ENCODE measurements at places on chromosomes 2 and 18.
A peak's percentile ranks its signal among the peaks of the same experiment; 100 is the strongest.

- DNase-seq = no peak
- H3K27ac ChIP-seq = no peak overlapping the region
- no peak overlapping the region for H3K4me3 ChIP-seq
- H3K27me3 ChIP-seq = peaks cover 4% of the 10 kb centered on the region
Observed at GRCh38 chr18:22336406-22336805, 81.3 kb downstream of the CTAGE1 start.

DNA sequence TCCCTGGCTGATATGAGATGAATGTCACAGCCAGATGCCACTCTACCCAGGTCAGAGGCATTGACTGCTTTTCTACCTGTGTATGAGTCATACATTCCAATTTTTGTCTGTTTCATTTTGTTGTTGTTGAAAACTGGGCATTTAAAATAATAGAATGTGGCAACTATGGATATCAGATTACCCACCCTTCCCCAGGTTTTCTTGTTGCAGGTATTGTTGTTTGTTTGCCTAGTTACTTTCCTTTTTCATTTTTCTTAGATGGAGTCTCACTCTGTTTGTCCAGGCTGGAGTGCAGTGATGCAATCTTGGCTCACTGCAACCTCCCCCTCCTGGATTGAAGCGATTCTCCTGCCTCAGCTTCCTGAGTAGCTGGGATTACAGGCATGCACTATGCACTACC, 70.2 kb downstream of the LRRC30 start:
- H3K27me3 ChIP-seq = no peaks in the 10 kb centered on the region
- H3K27ac ChIP-seq = no peak overlapping the region
- no peaks in the 10 kb centered on the region for H3K36me3 ChIP-seq
- H3K4me1 ChIP-seq = no peaks in the 10 kb centered on the region
- H3K4me3 ChIP-seq = no peak overlapping the region
- no peak for DNase-seq

GRCh38 chr2:34848132-34848531, 1249.0 kb upstream of the FAM98A start:
- H3K4me1 ChIP-seq = no peaks in the 10 kb centered on the region
- DNase-seq = no peak
- H3K27ac ChIP-seq = no peak overlapping the region
- H3K27me3 ChIP-seq = no peaks in the 10 kb centered on the region
- no peak overlapping the region for H3K4me3 ChIP-seq

GRCh38 chr2:64025741-64026140, 6.5 kb upstream of the VPS54 start:
- H3K27ac ChIP-seq = no peak overlapping the region
- H3K27me3 ChIP-seq = no peaks in the 10 kb centered on the region
- H3K4me3 ChIP-seq = no peak overlapping the region
- no peaks in the 10 kb centered on the region for H3K36me3 ChIP-seq
- peaks cover 14% of the 10 kb centered on the region for H3K4me1 ChIP-seq

- H3K4me1 ChIP-seq = no peaks in the 10 kb centered on the region
- no peaks in the 10 kb centered on the region for H3K36me3 ChIP-seq
- DNase-seq = no peak
- H3K27me3 ChIP-seq = no peaks in the 10 kb centered on the region
Observed at GRCh38 chr2:160928854-160929301, 231.3 kb upstream of the TANK start.

- no peak overlapping the region for H3K4me3 ChIP-seq
- no peaks in the 10 kb centered on the region for H3K4me1 ChIP-seq
- no peaks in the 10 kb centered on the region for H3K36me3 ChIP-seq
- no peaks in the 10 kb centered on the region for H3K27me3 ChIP-seq
- DNase-seq = no peak
Observed at GRCh38 chr2:182167882-182168281, 182.2 kb downstream of the PPP1R1C start.

- no peaks in the 10 kb centered on the region for H3K4me1 ChIP-seq
- H3K4me3 ChIP-seq = no peak overlapping the region
- DNase-seq = no peak
- H3K36me3 ChIP-seq = no peaks in the 10 kb centered on the region
- H3K27me3 ChIP-seq = no peaks in the 10 kb centered on the region
- H3K27ac ChIP-seq = no peak overlapping the region
Observed at GRCh38 chr2:208031608-208032019, 6.3 kb upstream of the PLEKHM3 start.

GRCh38 chr2:232204457-232204931, 174.1 kb upstream of the ALPP start:
- H3K4me3 ChIP-seq = no peak overlapping the region
- H3K27me3 ChIP-seq = no peaks in the 10 kb centered on the region
- no peak overlapping the region for H3K27ac ChIP-seq
- H3K36me3 ChIP-seq = no peaks in the 10 kb centered on the region
- DNase-seq = no peak

DNA sequence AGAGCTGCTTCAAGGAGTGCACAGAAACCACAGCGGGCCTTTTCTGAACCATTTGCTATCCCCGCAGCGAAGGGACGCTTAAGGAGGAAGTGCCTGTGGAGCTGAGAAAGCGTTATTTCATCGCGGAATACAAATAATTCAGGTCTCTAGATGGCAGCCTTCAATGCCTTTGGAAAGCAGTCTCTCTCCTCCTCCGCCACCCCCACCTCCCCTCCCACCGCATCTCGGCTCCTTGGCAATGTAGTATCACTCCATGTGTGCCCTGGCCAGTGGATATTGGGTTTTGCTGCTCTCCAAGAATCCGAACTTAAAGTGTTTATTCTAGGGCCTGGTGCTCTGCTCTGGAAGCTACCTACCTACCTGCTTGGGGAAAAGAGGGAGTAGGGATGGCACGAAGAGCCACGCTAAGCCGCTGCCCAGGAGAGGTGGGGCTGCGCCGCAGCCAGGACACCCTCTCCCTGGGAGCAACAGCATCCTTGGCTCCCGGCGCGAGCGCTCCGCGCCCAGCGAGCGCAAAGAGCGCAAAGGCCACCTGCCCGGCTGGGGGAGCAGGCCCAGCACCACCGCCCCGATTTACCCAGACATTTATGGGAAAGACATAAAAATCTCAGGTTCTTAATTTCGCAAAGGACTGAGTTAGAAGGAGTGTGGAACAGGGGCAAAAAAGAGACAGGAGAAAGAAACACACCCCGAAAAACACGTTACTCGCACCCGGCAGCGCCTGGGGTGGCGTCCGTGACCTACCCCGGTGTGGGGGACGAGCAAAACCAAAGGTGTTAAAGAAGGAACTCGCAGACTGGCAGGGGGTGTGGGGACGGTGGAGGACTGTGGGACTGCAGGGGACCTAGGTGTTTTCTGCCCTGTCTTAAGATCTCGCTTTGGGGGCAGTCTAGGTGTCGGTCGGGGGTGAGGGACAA, 1.0 kb downstream of the SPHKAP start:
- DNase-seq = no peak
- no peak overlapping the region for H3K27ac ChIP-seq
- H3K4me1 ChIP-seq = no peaks in the 10 kb centered on the region
- no peak overlapping the region for H3K4me3 ChIP-seq
- no peaks in the 10 kb centered on the region for H3K36me3 ChIP-seq

GRCh38 chr2:134140251-134140661, 113.6 kb upstream of the MGAT5 start:
- no peak overlapping the region for H3K27ac ChIP-seq
- DNase-seq = no peak
- H3K4me3 ChIP-seq = no peak overlapping the region
- peaks cover 39% of the 10 kb centered on the region for H3K4me1 ChIP-seq

DNA sequence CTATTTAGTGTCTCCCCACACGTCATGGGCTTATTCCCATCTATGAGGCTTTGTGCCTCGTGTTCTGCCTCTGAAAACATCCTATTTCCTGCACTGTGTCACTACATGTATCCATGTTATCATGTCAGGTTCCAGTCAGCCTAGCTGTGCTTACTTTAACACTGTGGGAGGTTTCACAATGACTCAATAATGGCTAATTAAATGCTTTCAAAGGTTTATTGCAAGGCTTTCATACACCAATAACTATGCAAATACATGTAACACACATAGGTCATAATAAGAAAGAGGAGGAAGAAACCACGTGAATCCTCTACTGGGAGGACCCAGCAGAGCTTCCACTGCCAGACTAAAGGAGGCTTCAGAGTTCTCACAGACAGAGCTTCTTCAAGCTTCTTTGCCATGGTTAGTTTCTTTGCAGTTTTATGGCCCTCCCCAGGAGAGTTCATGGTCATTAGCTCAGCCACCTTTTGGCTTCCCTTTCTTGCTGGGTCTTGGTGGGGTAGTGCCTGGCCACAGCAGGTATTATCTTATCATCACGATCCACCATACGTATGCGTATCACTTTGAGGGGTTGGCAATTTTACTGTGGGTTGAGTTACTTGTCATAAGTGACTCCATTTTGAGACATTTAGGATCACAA, 5.1 kb upstream of the COLEC12 start:
- H3K4me3 ChIP-seq = no peak overlapping the region
- H3K27me3 ChIP-seq = peaks cover 10% of the 10 kb centered on the region
- H3K4me1 ChIP-seq = peaks cover 3% of the 10 kb centered on the region
- DNase-seq = no peak
- no peak overlapping the region for H3K27ac ChIP-seq
- H3K36me3 ChIP-seq = no peaks in the 10 kb centered on the region

DNA sequence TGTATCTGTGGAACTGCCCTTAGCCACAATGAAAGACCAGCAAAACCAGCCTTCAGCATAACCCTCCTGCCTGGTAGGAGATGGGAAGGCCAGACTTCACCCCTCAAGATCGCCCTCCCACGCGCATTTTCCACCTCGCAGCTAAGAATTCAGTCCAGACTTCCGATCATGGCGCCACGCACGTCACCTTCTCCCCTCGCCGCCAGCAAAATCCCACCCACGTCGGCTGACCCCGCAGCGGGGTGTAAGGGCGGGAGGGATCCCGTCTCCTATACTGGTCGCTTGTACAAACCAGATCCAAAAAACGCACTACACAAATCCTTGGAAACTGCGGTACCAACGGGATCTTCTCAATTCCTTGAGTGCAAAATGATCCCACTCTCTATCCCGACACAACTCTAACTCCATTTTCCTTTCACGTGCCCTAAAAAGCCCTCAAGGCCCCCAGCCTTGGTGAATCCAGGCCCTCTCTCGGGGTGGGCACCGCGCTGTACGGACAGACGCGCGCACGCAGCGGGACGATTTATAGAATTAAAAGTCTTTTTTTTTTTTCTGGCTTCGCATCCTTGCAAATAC, 1.0 kb upstream of the BMPR2 start:
- no peaks in the 10 kb centered on the region for H3K36me3 ChIP-seq
- peak overlapping the region; percentile 96 for H3K4me3 ChIP-seq
- H3K27ac ChIP-seq = peak overlapping the region; percentile 98
- peaks cover 30% of the 10 kb centered on the region for H3K4me1 ChIP-seq

DNA sequence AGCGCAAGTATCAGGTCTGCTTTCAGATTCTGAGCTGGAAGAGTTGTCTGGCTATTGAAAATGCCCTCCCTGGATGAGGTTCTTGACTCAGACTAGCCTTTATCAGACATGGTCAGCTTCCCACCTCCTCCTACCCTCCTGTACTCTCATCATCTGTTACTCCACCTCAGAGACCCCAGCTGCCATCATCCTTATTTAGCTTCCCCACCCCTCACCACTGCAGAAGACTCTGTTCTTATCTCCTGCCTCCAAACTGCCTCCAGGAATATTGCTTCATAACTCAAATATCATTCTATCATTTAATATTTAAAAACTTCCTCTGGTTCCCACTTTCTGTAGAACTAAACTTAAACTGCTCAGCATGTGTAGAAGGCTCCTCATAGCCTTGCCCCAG, 31.1 kb upstream of the PPP3R1 start:
- no peaks in the 10 kb centered on the region for H3K36me3 ChIP-seq
- no peaks in the 10 kb centered on the region for H3K27me3 ChIP-seq
- H3K27ac ChIP-seq = no peak overlapping the region
- no peak for DNase-seq
- no peak overlapping the region for H3K4me3 ChIP-seq

DNA sequence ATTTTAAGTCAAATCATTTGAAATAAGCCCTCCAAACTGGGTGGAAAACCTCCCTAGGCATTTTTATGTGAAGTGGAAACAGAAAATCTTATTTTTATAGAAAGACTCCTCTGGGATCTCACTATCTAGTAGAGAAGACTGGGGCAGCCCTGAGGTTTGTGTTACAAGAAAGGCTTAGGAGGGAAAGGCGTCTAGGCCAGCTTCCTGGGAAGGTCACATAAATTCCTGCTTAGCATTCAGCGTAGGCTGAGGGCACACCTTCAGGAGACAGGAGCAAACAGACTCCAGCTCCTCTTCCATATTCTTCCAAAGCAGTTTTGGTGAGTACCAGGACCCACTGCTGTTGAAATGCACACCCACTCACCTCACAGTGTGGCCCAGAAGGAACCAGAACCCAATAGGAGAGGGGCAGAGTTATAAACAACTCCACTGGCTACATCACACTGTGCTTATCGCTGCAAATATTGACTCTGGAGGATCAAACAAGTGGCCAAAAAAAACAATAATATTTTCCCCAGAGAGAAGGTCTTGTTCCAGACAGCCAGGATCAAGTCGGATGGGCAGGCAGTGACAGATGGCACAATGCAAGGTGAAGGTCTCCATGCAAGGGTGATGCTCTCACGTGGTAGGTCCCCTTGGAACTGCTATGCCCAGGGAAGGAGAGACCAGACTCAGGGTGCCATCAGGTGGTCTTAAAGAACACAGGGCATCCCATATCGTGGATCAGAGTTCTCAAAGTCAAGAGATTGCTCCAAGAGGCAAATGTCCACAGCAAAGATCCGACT, 17.7 kb upstream of the IGFBP2 start:
- H3K36me3 ChIP-seq = no peaks in the 10 kb centered on the region
- no peak overlapping the region for H3K4me3 ChIP-seq
- no peaks in the 10 kb centered on the region for H3K27me3 ChIP-seq
- H3K27ac ChIP-seq = no peak overlapping the region
- H3K4me1 ChIP-seq = no peaks in the 10 kb centered on the region

DNA sequence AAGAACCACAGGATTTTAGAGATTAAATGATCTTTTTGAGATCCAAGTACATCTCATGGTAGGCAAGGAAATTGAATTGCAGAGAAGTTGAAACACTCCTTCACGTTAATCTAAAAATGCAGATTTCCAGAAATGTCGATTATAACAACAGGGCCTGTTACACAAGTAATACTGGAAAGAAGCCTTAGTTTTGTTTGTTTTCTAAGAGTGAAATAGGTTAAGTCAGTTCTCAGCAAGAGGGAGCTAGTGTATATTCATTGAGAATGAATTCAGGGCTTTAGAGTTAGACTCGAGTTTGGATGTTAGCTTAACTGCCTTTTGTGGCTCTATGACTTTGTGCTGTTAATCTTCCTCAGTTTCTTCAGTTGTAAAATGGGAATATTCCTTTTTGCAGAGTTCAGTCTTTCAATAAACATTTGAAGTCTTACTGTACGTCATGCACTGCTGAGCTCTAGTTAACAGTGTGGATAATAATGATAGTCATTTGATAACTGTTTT, 926 bp downstream of the NDUFV2 start:
- H3K27ac ChIP-seq = peak overlapping the region; percentile 90
- no peaks in the 10 kb centered on the region for H3K36me3 ChIP-seq
- peak overlapping the region; percentile 57 for H3K4me3 ChIP-seq
- H3K4me1 ChIP-seq = peaks cover 62% of the 10 kb centered on the region
- no peaks in the 10 kb centered on the region for H3K27me3 ChIP-seq
- DNase-seq = no peak

All from suprapubic skin (tissue), 4 donors.